ENCODE measurements at places on chromosomes 2 and 18.

DNA sequence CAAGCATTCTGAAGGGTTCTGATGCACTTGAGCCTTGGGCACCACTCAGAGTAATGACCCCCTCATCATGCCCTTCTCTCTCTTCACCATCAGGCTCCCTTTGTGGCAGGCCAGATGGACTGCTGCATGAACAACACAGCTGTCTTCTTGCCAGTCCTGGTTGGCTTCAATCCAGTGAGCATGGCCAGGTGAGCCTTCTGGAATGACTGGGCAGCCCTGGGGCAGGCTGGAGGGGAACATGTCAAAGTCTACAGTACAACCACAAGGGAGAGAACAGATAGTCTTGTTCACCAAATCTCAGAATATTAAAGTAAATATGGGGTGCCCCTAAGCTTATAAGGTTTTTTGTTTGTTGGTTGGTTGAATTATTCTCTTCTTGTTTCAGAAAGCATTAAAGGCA, 4.4 kb downstream of the GCKR start:
- DNase-seq, result no peak

DNA sequence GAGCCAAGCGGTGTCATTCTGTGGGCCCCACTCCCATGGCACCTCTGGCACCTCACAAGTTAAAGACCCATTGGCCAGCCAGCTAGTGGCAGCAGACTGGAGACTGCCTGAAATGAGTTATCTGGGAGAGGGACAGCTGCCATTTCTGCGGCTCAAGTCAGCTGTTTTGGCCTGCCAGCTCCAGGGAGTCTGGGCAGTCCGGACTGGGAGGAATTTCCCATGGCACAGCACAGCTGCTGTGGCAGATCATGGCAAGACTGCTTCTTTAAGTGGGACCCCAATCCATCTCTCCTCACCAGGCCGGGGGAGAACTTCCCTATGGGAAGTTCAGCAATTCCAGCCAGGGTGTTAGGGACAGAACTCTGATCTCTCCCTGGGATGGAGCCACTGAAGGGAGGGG, 2187.6 kb upstream of the CELF4 start:
- no peak for DNase-seq

GRCh38 chr18:26656944-26657536, 108.7 kb upstream of the KCTD1 start:
- DNase-seq, result peak; percentile 48

DNA sequence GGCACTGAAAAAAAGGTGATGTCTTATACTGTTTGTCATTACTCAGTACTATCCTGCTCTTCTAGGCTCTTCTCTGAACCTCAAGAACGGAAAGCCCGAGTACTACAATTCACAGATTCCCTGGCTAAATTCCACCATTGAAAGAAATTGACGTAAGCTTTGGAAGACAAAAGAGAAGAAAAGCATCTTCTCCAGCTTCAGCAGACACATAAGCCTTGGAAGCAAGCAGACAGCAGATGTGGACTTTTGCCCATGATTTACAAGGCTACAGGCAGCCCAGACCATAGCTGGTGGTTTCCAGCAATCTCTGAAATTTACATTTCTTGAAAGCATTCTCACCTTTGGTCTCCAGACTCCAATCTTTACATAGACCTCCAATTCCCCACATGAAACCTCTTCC, 289.0 kb downstream of the C1D start:
- no peak for DNase-seq

GRCh38 chr18:38940475-38940862, 1374.9 kb upstream of the CELF4 start:
- no peak for DNase-seq

DNA sequence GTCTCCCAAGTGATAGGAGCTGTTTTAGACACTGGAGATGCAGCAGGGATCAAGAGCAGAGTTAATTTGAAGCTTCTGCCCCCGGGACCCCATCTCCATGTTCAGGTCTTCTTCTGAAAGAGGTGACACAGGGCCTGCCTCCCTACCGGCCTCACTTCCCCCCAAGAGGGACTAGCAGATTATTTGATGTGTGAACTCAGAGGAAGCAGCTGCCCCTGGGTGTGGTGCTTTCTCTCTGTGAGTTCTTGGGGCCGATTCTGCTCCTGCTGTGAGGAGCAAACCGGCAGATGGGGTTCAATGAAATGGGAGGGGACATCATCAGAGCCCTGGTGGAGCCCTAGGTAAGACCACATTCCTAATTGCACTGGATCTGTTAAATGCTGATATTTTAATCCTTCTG, 193.4 kb downstream of the FBXO15 start:
- DNase-seq, result no peak

DNA sequence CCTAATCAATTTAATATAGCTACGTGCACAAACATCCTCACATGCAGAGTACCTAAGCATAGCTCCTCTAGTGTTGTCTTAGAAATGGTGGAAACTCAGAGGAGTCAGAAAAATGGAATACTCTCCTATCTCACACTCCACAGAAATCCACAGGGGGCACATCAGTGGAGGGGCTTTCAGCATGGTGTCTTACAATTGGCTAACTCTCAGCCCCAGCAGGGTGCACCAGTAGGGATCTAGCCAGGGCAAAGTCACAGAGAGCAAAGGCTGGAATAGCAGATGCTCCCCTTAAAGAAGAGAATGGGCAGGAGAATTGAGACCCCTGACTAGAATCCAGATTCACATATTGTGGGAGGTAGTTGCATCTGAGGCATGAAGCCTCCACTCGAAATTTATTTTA, 135.7 kb downstream of the MAIP1 start:
- no peak for DNase-seq

Measured in A549 (cell line).